ENCODE measurements at places on chromosomes 3 and 15.

DNA sequence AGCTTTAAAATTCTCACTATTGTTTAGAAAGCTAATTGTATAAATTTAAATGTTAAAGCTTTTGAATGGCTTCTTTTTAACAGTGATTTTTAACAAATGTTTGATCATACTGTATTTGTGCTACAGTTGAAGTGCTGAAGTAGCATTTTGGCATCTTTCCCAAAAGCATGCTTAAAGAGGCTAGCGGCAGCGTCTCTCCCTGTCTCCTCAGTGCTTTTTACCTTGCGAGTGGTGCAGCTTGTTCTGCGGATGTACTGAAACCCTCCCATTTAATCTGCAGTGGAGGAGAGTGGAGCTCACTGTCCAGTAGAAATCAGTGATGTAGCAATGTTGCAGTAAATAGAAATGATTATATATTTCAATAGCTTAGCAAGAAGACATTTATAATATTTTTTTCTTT, 43.7 kb downstream of the LRRC49 start:
- DNase-seq: no peak

GRCh38 chr15:43376017-43376705, 5.3 kb downstream of the TUBGCP4 start:
- DNase-seq: no peak

GRCh38 chr3:86104154-86104553, 886.8 kb downstream of the VGLL3 start:
- DNase-seq: no peak

DNA sequence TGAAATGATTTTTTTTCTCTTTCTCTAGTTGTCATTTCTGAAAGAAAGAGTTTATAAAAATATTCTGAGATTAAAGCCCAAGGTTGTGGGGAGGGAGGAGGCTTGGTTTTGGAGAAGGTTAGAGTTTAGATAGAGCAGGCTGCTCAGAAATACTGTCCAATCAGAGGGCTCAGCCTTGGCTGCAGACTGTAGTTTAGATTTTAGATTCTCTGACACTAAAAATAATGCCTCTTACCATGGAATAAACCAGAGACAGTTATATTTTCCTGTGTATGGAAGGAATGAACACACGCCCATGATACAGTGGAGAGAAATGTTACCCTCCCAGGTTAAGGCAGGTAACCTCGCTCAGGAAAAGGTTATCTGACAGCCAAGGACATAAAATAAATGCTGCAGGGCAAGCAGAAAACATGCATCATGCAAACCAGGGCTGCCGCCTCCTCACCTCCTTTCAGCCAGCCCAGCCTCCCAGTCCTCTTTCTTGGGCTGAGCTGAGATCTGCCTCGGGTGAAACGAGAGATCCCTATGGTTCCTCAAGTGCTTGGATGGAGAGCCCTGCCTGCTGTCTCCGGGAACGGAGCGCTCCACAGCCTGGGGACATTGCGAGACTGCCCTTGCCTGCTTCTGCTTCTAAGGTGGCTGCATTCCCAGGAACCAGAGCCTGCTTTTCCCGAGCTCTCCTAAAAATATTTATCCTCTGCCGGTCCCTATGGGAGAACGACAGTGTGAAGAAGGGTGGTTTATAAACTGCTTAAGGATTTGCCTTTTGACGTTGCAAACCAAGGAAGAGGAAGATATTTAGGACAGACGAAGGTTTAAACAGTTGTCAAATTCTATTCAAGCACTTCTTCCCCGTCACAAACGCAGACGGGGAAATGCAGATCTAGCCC, 848 bp downstream of the NCEH1 start:
- DNase-seq: peak; percentile 11

DNA sequence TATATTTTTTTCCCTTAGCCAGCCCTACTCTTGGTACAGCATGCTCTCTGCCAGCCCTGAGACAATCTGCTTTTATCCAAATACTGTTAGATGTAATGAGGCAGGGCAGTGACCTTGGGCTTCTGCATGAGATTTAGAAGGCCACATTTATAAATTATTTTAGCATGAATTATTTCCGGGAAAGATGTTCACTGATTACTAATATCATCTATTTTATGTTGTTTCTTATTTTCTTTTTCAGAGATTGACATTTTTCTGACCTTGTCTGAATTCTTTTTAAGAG, 23.1 kb downstream of the CRTC3 start:
- no peak for DNase-seq

- no peak for DNase-seq
Observed at GRCh38 chr15:100226107-100226506, 115.7 kb downstream of the ADAMTS17 start.

DNA sequence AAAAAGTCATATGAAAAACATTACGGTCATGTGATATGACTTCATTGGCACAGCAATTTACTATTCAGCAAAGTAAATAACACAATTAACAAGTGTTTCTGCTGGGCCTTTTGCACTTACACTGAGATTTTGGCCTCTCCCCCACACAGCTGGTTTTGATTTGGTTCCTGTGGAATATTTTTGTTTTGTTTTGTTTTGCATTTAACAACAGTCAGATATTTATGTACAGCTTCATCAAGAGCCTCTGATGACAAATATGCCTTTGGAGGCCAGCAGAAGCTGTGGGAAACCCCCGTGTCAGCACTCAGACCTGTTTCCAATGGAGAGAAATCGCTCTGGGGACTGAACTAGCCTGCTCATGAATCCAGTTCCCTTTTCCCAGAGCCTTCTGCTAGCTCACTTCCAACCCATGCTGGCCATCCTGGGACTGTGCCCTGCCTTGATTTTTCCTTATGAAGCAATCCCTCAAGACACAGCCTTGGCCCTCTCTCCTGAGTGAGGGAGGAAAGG, 161.9 kb downstream of the ATG7 start:
- DNase-seq: peak; percentile 94

- no peak for DNase-seq
Observed at GRCh38 chr3:50268703-50269451, at the start of gene SEMA3B. Gene SEMA3B (plus strand): TSS chr3:50269147. CDS start chr3:50269241, 94 bp downstream.

DNA sequence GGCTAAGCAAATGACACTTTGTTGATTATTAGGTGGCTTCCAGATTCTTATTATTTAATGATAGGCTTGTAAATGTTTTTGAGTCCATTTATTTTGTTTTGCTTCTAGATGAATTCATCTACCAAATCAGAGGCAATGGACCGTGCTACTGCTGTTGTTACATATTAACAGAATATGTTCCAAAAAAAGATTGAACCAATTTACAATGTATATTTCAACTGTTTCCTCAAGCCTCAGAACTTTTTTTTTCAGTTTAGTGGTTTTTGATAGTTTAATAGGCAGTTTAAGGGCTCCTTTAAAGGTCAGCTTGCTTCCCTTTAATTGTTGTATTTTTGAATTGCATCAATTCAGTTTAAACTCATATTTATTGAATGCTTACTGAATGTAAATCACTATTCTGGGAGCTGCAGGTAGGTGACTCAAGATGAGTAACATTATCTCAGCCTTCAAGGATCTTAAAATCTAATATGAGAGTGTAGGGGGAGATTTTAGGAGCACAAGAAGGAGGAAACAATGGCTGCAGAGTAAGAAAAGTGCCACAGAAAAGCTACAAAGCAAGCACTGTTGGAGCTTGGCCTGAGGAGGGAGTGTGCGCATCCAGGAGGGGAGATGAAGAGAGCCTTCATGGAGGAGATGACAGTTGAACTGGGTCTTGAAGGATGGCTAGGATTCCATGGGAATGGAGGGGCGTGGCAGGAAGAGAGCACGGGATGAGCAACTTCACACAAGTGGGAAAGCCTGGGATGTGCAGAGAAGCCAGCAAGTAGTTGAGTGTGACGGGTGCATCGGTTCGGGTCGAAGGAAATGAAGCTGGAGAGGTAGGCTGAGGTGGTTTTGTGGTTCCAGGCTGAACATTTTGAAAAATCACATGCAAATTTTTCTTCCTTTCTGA, 14.7 kb downstream of the MAP2K1 start:
- DNase-seq: no peak

- DNase-seq: no peak
Observed at GRCh38 chr3:158520433-158520832, 50.6 kb upstream of the MLF1 start.

DNA sequence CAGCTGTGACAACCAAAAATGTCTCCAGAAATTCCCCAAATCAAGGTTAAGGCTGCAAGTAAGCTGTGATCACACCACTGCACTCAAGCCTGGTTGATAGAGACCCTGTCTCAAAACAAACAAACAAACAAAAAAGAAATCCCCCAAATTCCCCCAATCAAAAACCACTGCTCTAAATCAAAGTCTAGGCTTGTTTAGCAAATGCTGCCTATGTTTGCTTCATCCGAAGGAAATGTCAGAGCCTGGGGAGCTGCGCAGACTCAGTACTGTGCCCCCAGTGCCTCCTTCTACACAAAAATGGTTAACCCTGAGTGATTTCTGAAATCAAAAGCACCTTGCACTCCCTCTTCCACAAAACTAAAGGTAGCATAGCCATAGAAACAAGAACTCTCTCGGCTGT, 13.4 kb downstream of the IL17RD start:
- no peak for DNase-seq

GRCh38 chr3:27485866-27486265, 1.7 kb upstream of the SLC4A7 start:
- DNase-seq: no peak

GRCh38 chr3:124786511-124787241, 56.4 kb downstream of the UMPS start:
- no peak for DNase-seq

DNA sequence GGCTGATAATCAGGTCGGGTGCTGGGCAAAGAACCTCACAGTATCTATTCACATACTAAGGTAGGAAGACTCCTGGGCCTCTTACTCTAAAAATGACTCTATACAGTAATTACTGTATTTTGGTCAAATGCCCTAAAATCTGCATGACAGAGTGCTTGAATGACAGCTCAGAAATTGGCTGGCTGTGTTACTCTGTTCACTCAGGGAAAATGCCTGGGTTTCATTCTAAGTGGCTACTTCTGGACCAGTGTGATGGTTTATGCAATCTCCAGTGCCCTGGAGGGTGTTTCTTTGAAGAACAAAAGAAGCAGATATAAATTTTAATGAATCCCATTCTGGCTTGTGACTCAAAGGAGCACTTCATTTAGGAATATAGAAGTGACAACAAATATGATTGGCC, 2.2 kb downstream of the GABRR3 start:
- DNase-seq: no peak

DNA sequence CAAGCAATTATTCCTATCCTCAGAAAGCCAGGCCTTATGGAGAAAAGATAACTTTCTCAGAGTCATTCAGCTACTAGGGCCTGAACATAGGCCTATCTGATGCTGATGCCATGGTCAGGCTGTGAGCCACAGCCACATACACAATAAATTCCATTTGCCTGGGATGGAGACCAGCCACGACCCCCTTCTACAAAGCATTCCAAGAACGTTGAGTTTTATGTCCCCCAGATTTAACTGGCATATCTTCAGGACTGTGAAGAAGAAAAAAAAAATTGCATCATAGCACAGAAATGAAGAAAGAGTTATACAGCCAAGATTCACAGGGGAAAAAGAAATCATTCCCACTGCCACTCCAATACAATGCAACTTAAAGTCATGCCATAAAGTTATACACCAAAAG, 100.0 kb downstream of the THBS1 start:
- no peak for DNase-seq

- no peak for DNase-seq
Observed at GRCh38 chr3:151283907-151284461, 5.6 kb upstream of the P2RY14 start.

DNA sequence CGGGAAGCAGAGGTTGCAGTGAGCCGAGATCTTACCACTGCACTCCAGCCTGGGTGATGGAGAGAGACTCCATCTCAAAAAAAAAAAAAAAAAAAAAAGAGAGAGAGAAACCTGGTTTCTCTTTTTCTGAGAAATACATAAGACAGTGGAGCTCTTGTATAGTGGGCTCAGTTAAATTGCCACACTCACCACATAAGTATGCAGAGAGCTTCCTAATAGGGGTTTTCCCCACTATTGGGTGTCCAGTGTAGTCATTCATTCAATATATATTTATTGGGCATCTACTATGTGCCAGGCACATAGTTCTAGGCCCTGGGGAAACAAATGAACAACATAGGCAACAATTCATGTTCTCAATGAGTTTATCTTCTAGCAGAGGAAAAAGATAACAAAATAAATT, 48.9 kb upstream of the FMN1 start:
- no peak for DNase-seq

- DNase-seq: no peak
Observed at GRCh38 chr3:52437326-52438103, 7.4 kb downstream of the SEMA3G start.

- DNase-seq: no peak
Observed at GRCh38 chr3:52062505-52062904, 6.1 kb upstream of the DUSP7 start.

- DNase-seq: no peak
Observed at GRCh38 chr3:7841451-7841850, 660.2 kb upstream of the LMCD1 start.

- DNase-seq: no peak
Observed at GRCh38 chr15:73233623-73234022, 135.1 kb downstream of the HCN4 start.

GRCh38 chr15:70531576-70531975, 231.8 kb downstream of the UACA start:
- DNase-seq: no peak

GRCh38 chr15:60898896-60899295, 330.2 kb downstream of the RORA start:
- DNase-seq: no peak

Data from brain pericyte (primary cell).